Amygdala (tissue), 56 donors: ENCODE measurements at places on chromosomes 5 and 9.

- no peak for DNase-seq
Measured at GRCh38 chr5:454936-455335, 12.0 kb downstream of the EXOC3 start.

GRCh38 chr5:147403651-147404640, 105.9 kb downstream of the DPYSL3 start:
- peak; percentile 11 for DNase-seq

GRCh38 chr5:32551194-32551593, 34.2 kb upstream of the SUB1 start:
- DNase-seq: no peak

- no peak for DNase-seq
Measured at GRCh38 chr5:10064546-10065195, 185.0 kb downstream of the ATPSCKMT start.

- no peak for DNase-seq
Measured at GRCh38 chr9:122360891-122361290, 9.9 kb upstream of the PTGS1 start.

GRCh38 chr5:91434348-91434747, 51.2 kb upstream of the ARRDC3 start:
- DNase-seq: no peak
